ENCODE measurements at places on chromosomes 12 and 14.

DNA sequence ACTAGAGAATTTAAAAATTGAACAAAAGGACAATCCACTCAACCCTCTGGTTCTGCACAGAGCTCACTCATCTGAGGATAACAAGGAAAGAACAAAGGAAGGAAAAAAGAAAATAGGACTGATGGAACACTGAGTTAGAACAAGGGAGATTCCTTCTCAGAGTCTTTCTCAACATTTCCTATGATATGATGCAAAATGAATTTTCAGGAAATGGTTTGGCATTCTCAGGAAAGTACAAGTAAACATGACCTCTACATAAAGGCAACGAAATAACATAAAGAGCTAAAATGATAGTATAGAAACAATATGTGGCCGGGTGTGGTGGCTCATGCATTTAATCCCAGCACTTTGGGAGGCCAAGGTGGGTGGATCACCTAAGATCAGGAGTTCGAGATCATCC lies 135.8 kb downstream of the ITPR2 start:
- peaks cover 11% of the 10 kb centered on the region for H3K4me1 ChIP-seq
- peaks cover 30% of the 10 kb centered on the region for H3K36me3 ChIP-seq
- H3K27ac ChIP-seq: no peak overlapping the region
- no peaks in the 10 kb centered on the region for H3K27me3 ChIP-seq

DNA sequence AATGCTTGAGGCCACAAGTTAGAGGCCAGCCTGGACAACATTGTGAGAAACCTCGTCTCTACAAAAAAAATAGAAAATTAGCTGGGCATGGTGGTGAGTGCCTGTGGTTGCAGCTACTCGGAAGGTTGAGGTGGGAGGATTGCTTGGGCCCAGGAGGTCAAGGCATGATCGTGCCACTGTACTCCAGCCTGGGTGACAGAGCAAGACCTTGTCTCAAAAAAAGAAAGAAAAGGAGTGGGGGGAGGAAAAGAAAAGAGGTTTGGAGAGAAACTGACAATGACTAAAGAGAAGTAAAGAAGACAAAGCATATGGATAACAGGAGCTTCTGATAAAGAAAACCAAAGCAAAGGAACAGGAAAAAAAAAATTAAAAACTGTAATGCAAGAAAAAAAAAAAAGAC lies 37.4 kb upstream of the SELPLG start:
- no peak overlapping the region for H3K4me3 ChIP-seq
- no peak overlapping the region for H3K27ac ChIP-seq
- no peaks in the 10 kb centered on the region for H3K4me1 ChIP-seq
- no peaks in the 10 kb centered on the region for H3K27me3 ChIP-seq

- H3K36me3 ChIP-seq: no peaks in the 10 kb centered on the region
- no peak for DNase-seq
- H3K4me3 ChIP-seq: no peak overlapping the region
These were observed 1.5 kb upstream of the NTS start for GRCh38 chr12:85872497-85873091.

DNA sequence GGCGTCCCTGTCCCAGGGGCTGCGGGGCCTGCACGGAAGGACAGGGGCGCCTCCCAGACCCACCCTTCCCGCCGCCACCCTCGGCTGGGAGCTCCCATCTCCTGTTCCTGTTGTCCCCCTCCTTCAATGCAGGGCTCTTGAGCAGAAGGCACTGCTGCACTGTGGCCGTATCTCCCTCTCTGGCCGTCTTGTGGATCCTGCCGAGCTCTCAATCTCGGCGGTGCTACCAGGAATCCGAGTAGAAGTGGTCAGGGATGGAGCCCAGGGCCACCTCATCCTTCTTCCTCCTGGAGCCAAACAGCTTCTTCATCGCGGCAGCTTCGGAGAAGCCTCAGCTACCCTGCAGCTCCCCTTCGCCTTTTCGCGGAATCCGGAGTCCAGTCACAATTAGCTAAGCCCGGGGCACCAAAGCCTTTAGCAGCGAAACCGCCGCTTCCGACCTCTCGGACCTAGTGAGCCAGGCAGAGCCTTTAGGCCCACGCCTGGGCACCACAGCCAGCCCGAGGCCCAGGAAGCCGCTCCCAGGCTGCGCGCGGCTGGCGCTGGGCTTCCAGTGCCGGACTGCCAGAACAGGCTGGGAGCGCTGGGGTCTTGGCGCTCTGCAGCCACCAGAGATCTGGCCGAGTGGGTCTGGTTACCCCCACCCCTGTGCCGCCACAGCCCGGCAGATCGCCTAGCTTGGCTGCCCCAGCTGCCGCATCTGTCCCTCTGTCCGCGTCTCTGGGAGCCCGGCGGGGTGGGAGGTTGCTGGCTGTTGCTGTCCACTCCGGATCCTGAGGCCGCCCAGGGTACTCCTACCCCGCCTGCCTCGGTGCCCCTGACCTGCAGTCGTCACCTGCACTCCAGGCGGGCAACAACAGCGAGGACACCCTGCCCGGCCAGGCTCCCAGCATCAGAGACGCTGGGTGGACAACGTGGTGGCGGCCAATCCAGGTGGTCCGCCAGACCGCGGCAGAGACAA lies 69.1 kb downstream of the ASCL4 start:
- peaks cover 47% of the 10 kb centered on the region for H3K27me3 ChIP-seq
- DNase-seq: no peak
- no peak overlapping the region for H3K4me3 ChIP-seq
- no peaks in the 10 kb centered on the region for H3K36me3 ChIP-seq
- no peaks in the 10 kb centered on the region for H3K4me1 ChIP-seq

DNA sequence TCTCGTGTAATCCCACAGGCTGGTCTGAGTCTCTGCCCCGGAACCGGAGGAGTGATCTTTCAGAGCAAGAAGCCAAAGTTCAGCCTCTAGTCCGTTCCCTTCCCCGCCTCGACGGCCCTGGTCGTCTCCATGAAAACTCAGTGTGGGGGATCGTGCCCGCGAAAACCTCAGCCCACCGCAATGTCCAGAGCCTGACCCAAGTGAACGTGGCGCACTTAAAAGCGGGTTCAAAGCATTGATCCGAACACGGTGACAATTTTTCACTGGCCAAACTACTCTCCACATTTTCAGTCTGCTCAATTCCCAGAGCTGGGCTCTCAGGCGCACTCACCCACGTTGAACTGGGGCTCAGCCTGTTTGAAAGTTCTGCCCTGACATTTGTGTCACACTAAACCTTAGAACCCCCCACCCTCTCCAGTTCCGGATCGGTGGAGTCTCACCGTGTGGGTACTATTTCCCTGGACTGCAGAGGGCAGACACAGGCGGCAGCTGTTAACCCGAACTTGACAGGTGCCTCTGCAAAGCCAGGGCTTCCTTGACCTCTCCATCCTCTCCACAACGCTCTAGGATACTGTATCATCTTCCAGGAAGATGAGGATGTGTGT lies 886 bp upstream of the PRICKLE1 start:
- H3K36me3 ChIP-seq: peaks cover 6% of the 10 kb centered on the region
- no peak for DNase-seq
- H3K27ac ChIP-seq: no peak overlapping the region
- peaks cover 9% of the 10 kb centered on the region for H3K4me1 ChIP-seq
- H3K4me3 ChIP-seq: peak overlapping the region; percentile 41

GRCh38 chr12:31466768-31467167 lies 124.2 kb downstream of the DENND5B start:
- DNase-seq: no peak
- no peaks in the 10 kb centered on the region for H3K4me1 ChIP-seq
- H3K36me3 ChIP-seq: no peaks in the 10 kb centered on the region
- no peaks in the 10 kb centered on the region for H3K27me3 ChIP-seq

DNA sequence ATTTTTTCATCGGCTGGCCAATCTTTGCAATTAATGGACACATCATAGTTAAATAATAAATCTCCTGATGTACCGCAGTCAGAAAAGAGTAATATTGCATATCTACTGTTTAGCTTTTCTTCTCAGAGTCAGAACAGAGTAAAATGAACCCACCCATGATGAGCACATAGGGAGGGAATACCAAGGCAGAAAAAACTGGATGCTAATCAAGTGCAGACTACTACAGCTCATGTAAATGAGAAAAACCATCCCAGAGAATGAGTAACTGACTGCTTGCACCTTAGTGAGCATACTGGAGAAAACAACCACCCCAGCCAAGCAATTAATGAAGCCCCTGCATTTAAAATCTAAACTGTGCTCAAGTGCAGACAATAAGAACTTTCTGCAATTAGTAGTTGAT lies 483.7 kb downstream of the MDGA2 start:
- no peak for DNase-seq
- H3K27me3 ChIP-seq: no peaks in the 10 kb centered on the region
- H3K4me1 ChIP-seq: no peaks in the 10 kb centered on the region
- H3K4me3 ChIP-seq: no peak overlapping the region
- no peak overlapping the region for H3K27ac ChIP-seq

- H3K27me3 ChIP-seq: no peaks in the 10 kb centered on the region
- H3K27ac ChIP-seq: no peak overlapping the region
- H3K36me3 ChIP-seq: peaks cover 4% of the 10 kb centered on the region
- no peaks in the 10 kb centered on the region for H3K4me1 ChIP-seq
These were observed 32.9 kb downstream of the MIPOL1 start for GRCh38 chr14:37230551-37231194.

DNA sequence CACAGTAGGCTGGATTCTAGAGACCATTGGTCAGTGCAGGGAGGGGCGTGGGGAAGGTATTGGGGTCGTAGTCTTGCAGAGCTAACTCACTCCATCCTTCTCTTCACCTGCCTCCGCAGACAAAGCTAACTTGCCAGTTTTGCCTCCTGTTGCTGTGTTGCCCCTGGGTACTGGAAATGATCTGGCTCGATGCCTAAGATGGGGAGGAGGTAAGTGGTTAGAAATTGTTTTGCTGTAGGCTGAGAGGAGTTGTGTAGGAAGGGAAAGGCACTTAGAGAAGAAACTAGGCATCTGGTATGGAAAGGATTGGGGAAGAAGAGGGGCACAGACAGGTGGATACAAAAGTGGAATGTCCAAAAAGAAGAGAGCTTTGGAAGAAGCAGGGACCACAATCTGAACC lies 11.1 kb downstream of the DGKA start:
- no peak overlapping the region for H3K4me3 ChIP-seq
- peaks cover 44% of the 10 kb centered on the region for H3K36me3 ChIP-seq
- peaks cover 16% of the 10 kb centered on the region for H3K4me1 ChIP-seq
- no peak for DNase-seq

Measured in natural killer cell treated with Interleukin-12 subunit alpha and Interleukin-12 subunit beta and Interleukin-15 and Interleukin-18, amount 100 ng/mL, for 72 hours (primary cell).